ENCODE measurements at places on chromosomes 13 and 19. TPM values are rescaled to one million over a fixed set of nuclear protein-coding genes. Genes with fewer than 3 reads are reported as not detected.

Gene PLVAP
- total RNA-seq = 0.43 TPM

Gene IFI30
- total RNA-seq = 6.5 TPM

Gene PSG3
- not detected for total RNA-seq

Gene RAB20
- total RNA-seq = 0.47 TPM

Gene RBM26
- 40.7 TPM for total RNA-seq

Gene SHISA2
- 221 TPM for total RNA-seq

Gene SCN1B
- total RNA-seq = 28.4 TPM

Gene GJB6
- total RNA-seq = not detected

Gene PLIN5
- not detected for total RNA-seq

Gene HRC
- 375 TPM for total RNA-seq

Gene IL4I1
- 0.35 TPM for total RNA-seq

Gene VSIG10L
- 1.8 TPM for total RNA-seq

GRCh38 chr19:31314849-31315629 is 34.2 kb downstream of the TSHZ3 start:
- DNase-seq = no peak

- DNase-seq = peak; percentile 27
These were observed 2.6 kb upstream of the DHRS12 start for GRCh38 chr13:51806566-51806965.

- DNase-seq = no peak
These were observed 58.6 kb upstream of the WDFY2 start for GRCh38 chr13:51525567-51526167.

GRCh38 chr13:76723551-76724232 is 162.5 kb downstream of the KCTD12 start:
- peak; percentile 90 for DNase-seq

- peak; percentile 77 for DNase-seq
These were observed 68.7 kb downstream of the ZAR1L start for GRCh38 chr13:32246468-32246867.

- DNase-seq = no peak
These were observed 4.8 kb upstream of the ATF5 start for GRCh38 chr19:49924004-49924880.

DNA sequence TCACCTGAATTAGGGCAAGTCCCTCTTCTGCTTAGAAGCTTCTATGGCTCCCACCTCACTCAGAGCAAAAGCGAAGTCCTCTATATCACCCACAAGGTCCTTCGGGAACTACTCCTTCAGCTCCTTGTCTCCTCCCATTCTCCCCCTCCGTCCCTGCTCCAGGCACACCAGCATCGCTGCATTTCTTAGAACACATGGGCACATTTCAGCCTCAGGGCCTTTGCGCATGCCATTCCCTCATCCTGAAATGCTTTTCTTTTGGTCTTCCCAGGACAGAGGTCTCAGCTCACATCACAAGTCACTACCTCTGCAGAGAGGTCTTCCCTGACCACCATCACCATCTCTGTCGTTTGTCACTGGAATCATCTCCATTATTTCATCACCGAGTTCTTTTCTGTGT is 4.0 kb downstream of the S1PR5 start:
- DNase-seq = no peak

GRCh38 chr19:17807731-17808316 is 12.9 kb downstream of the B3GNT3 start:
- DNase-seq = no peak

DNA sequence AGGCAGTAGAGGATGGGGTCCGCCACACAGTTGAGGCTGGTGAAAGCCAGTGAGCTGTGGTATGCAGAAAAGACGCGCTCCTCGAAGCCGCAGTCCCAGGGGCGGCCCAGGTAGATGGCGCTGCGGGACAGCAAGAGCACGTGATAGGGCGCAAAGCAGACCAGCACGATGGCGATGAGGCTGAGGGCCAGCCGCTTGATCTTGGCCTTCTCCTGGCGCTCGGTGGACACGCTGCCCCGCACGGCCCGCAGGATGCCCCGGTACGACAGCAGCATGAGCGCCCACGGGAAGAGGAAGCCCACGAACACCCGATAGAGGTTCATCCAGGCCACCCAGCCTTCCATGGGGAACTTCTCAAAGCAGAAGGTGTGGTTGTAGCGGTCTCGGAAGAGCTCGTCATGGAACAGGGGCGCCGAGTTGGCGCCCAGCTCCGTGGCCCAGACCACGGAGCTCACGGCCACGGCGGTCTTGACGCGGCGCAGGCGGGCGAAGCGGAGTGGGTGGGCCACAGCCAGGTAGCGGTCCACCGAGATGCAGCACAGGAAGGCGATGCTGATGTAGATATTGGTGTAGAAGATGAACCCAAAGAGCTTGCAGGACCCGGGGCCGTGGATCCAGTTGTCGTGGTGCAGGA is 6.5 kb upstream of the OPA3 start:
- DNase-seq = no peak

GRCh38 chr13:112521073-112521685 is 66.8 kb downstream of the TUBGCP3 start:
- peak; percentile 16 for DNase-seq

DNA sequence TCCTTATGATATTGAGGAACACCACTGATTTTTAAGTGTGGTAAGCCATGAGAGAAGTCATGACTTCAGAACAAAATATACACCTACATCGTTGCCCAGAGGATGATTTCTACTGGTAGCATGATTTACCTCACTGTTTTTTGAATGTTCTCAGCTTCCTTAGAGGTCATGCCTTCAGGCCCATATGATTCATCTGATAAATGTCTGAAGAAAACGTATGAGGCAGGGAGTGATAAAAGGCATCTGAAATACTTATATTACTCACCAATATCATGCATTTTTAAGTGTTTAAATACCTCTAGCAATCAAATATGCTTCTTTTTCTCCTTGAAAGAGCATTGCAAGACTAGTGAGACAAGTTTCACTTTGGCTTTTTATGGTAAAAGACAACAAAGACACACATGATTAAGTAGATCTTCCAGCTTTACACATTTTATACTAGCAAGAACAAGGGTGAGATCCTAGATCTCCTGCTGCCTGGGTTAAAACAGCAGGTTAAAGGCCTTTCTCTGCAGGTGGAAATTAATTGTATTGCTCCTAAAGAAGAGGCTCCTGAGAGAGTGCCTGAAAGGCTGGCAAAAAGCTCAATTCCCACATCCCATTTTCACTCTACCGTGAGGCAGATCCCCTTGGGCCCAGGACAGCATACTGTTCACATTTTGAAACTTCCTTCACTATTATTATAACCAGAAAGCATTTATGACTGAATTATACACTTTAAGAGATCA is 432.4 kb downstream of the SLITRK1 start:
- peak; percentile 3 for DNase-seq

- no peak for DNase-seq
These were observed 32.9 kb downstream of the SLC25A30 start for GRCh38 chr13:45385320-45385719.

- DNase-seq = no peak
These were observed 19.6 kb upstream of the ZFP14 start for GRCh38 chr19:36398571-36398970.

GRCh38 chr13:94139393-94139995 is 340.0 kb downstream of the DCT start:
- DNase-seq = no peak

- no peak for DNase-seq
These were observed 261.3 kb downstream of the LMO7 start for GRCh38 chr13:75897386-75897785.

GRCh38 chr13:74571811-74572210 is 437.6 kb upstream of the KLF12 start:
- DNase-seq = no peak

DNA sequence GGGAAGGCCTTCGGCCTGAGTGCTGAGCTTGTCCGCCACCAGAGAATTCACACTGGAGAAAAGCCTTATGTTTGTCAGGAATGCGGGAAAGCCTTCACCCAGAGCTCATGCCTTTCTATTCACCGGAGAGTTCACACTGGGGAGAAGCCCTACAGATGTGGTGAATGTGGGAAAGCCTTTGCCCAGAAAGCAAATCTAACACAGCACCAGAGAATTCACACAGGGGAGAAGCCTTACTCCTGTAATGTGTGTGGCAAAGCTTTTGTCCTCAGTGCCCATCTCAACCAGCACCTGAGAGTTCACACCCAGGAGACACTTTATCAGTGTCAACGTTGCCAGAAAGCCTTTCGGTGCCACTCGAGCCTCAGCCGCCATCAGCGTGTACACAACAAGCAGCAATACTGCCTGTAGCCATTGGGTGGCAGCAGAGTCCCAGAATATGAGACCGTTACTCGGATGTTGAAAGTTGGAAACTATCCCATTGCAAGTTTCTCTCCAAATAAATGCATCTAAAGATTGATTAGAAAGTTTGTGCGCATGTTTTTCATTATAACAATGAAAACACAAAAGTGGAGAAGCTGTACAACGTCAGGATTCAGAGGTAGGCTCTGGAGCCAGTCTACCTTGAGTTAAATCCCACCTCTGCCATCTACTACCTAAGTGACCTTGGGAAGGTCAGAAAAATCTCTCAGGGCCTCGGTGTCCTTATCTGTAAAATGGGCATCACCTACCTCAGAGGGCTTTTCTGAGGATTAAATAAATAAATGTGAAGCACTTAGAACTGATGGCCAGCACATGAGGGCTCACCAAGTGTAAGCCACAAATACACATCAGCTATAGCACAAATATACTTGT is 21.1 kb downstream of the ZNF473 start:
- no peak for DNase-seq

- DNase-seq = peak; percentile 28
These were observed 4.7 kb downstream of the EPS8L1 start for GRCh38 chr19:55080121-55080967.

DNA sequence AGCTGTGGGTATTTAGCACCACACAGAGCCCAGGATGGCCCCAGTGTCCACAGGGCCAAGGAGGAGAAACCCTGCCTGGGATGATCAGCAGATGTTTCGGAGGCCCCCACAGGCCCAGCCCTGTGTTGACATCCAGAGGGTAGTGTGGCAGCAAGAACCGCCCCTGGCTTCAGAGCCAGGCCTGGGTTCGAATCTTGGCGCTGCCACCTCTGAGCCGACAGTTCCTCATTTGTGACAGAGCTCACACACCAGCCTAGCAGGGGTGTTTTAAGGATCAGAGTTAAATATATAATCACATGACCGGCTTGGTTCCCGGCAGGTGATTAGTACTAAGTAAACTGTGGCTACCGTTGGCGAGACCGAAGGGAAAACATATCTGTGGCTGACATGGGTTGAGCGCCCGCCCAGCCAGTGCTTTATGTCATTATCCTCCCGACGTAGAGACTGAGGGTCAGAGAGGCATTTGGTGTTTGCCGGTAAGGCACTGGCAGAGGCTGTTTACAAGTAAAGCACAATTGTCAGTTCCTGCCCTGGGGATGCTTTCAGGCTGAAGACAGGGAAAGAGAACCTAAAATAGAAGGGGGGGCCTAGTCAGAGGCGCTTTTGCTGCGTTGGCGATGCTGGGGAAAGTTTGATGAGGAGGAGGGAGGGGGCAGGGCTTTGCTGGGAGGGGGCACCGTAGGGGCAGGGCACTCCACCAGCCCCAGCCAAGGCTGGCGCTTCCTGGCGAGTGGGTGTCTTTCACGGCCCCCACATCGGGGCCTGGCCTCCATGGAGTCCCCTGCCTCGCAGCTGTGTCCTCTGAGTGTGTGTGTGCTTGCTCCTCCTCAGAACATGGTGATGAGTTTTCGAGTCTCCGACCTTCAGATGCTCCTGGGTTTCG is 4.8 kb downstream of the PIAS4 start:
- DNase-seq = no peak

GRCh38 chr13:35866801-35867200 is 264.4 kb downstream of the DCLK1 start:
- DNase-seq = peak; percentile 42

DNA sequence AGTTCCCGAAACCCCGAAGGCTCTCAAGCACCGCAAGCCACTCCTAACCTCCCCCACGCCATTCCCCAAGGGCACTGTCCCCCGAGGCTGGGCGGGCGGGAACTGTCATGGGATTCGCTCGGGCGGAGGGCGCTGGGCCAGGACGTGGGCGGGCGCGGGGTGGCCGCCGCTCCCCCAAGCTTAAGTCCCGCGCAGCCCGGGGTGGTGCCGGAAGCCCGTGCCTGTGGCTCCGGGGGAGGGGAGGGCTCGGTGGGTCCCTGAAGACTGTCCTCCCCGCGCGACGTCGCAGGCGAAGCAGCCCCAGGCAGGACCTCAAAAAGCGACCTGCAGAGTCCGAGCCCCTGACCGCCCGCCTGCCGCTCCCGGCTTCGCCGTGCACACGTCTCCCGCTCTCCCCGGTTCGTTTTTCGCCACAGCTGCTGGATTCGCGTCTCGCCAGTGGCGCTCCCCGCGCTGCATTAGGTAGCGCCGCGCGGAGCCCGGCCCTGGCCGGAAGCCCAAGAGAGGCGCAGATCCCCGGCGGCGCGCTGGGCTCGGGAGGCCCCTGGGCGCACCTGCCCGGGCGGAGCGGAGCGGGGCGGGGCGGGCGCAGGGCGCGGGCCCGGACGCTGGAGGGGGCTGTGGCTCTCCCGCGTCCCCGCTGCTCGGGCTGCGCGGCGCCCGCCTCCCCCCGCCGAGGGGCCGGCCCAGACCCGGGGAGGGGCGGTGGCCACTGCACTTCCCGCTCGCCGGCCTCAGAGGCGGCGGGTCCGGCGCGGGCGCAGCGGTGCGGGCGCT is at the start of gene FARP1:
Gene FARP1 (plus strand): TSS at position 715 of the 777 bp plus-strand sequence. CDS start 70,149 bp downstream, outside the sequence.
- peak; percentile 76 for DNase-seq

GRCh38 chr13:92197669-92198068 is 799.2 kb downstream of the GPC5 start:
- no peak for DNase-seq

DNA sequence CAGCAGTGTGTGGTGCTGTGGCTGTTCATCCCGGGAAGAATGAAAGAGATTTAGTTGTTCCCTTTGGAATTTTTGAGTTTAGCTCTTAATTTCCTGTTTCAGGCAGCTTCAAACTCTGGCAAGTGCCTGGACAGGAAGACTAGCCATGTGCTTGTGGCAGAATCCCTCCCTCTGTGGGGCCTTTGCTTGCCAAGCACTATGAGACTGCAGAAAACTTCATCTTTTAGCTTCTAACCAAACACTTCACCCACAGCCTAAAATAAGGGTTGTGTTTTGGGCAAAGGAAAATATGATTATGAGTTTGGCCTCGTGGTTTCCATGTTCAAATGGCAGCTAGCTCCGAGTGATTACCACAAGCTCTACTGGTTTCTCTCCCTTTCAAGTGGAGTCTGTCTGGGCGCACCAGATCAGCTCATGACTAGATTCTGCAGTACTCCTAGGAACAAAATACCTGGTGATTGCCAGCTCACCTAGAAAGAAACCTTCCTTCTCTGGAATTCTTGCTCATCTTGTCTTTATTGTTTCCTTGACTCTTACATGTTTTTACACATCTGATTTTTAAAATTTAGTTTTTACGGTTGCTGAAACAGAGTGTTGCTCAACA is 707.5 kb downstream of the SLITRK6 start:
- no peak for DNase-seq

DNA sequence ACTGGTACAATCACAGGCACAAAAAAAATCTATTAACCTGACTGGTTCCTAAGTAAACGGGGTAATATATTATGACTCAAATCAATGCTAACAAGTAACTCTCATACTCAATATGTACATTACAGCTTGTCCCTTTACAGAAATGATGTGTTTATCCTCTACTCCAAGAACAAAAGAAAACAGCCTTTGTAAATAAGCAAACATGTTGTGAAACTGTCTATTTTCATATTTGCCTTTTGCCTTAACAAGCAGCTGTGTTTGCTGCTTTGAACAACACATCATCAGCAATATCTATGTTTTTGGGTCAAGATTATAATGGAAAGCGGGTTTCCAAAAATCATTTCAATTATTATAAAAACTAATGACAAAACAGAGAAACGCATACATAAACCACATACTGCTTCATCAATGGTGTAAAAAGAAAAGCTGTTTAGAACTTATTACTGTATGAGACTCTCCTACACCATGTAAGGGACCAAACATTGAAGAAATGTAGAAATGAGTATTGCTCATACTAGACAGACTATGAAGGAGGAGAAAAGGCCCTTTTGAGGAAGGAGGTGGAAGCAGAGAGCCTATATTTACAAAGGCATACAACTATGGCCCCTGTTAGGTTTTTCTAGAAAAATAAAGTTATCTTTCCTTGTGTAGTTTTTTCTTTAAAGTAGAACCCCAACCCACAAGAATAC is 14.8 kb downstream of the TBC1D4 start:
- DNase-seq = no peak
